HepG2 (cell line): ENCODE measurements at places on chromosomes 13 and 19. TPM values are rescaled to one million over a fixed set of nuclear protein-coding genes. Genes with fewer than 3 reads are reported as not detected.

DNA sequence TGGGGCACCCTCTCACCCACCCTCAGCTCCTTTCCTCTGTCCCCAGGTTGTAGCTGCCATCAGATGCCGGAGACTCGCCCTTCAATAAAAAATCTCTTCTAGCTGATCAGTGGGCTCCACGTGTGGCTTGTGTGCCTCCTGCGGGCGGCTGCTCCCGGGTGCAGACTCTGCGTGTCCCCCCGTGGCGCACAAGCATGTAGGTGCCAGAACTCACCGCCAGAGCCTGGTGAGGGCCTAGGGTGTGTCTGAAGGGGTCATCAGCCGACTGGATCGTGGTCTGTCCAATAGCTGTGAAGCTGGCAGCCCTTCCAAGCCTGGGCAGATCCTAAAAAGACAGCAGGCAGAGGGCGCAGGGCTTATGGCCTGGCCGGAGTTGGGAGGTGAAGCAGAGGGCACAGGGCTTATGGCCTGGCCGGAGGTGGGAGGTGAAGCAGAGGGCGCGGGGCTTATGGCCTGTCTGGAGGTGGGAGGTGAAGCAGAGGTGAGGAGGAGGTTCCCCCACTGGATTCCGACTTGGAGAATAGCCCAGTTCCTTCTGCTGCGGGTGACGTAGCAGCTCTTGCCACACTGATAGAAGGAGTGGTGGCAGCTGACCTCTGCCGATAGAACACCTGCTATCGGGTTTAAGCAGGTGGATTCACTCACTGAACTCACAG lies 11.7 kb downstream of the NOP53 start:
- DNase-seq, result no peak

Gene CD37
- polyA plus RNA-seq, result not detected in 2 replicates

- no peak for DNase-seq
Observed at GRCh38 chr19:35781650-35782049, 6.3 kb downstream of the ARHGAP33 start.

Gene ZNF581
- 49.5 and 52.6 TPM in 2 replicates for polyA plus RNA-seq

- DNase-seq, result no peak
Observed at GRCh38 chr13:28493740-28494503, 1.0 kb downstream of the FLT1 start.

DNA sequence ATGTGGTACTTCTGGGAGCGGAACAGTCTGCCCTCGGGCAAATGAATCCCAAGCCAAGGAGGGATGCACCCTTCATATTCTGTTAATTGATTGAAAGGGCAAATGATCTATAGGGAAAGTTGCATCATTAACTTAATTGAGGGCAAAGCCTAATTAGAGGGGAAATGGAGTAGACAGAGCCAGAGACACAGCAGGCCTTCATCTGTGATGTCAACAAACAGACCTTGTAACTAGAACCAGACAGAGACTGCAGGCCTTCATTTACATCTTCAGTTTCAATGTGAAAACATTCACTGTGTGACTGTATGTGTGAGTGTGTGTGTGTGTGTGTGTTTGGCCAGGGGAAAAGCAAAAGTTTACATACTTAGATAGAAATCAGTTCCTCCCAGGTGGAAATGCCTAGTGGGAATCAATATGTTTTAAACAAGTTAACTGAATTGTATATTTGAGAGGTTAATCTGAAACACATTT lies 126.4 kb downstream of the SPRY2 start:
- DNase-seq, result no peak

DNA sequence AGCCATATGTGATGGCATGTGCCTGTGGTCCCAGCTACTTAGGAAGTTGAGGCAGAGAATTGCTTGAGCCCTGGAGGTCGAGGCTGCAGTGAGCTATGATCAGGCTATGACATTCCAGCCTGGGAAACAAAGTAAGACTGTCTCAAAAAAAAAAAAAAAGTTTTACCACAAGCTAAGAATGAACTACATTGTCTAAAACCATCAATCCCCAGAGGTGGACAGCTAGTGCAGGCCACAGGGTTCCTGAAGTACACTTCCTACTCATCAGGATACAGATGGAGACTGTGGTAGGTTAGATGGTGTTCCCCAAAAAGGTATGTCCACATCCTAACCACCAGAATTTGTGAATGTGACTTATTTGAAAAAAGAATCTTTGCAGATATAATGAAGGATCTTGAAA lies 63.5 kb upstream of the DOCK9 start:
- DNase-seq, result no peak

DNA sequence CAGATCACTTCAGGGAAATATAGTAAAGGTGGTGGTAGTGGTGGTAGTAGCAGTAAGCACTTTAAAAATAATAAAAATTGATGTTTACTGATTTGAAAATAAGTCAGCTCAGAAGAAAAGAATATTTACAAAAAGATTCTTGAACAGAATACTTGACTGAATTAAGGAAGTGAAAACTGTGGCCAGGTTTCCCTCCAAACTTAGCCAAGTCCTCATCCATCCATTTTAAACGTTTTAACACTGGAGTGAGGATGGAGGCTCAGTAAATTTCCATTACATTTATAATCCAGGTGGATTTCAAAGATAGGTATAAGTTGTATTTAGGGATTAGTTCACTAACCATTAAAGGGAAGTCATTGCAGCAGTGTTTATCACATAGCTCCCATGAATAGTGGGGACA lies 221.5 kb downstream of the RGCC start:
- DNase-seq, result no peak

GRCh38 chr13:40189898-40190630 lies 476.4 kb downstream of the FOXO1 start:
- DNase-seq, result no peak

Gene ZNF570
- 1.0 and 1.4 TPM in 2 replicates for polyA plus RNA-seq

GRCh38 chr13:45191874-45192273 lies 9.0 kb downstream of the KCTD4 start:
- no peak for DNase-seq

DNA sequence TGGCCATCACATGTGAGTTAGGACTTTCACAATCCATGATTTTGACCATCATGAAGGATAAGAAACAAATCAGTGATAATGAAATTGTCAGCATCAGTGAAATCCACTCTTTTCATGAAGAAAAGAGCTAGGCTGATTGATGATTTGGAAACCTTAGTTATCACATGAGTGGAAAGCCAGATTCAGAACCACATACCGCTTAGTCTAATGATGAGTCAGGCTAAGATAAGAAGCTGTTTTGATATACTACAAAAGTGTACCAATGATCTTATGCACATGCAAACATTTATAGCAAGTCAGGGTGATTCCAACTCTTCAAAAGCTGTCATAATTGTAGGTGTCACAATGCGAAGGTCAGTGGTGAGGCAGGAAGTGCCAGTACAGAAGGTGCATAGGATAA lies 519.3 kb downstream of the GPC6 start:
- DNase-seq, result peak; percentile 13

DNA sequence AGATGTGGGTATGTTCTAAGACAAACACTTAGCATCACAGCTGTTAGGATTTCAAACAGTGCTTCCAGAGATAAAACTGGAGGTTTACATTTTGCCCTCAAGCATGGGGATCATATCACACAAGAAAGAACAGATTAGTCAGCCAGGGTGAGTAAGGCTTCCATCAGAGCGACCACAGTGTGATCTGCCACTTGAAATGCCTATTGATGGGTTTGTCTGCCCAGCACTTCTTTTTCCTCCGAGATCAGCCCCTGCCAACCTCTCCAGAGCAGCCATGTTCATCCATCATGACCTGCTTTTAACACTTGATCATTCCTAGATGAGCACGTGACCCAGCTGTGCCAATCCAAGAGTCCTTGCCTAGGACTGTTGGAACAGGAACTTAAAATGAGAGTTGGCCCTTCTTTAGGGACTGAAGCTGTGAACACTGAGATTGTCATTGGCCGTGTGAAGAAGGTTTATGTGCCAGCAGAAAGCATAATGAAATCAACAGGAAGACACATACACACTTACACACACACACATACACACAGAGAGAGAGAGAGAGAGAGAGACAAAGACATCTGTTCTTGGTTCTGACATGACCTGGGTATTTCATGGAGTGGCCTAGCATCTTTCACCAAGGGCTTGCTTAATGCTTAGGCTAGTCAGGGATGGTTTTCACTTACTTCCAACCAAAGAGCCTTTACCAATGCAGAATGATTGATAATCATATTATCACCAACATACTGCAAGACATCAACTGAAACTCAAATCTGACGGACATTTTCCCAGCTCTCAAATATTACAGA lies 5.2 kb upstream of the CEBPG start:
- no peak for DNase-seq

Gene ATP13A1
- 41.0 and 41.7 TPM in 2 replicates for polyA plus RNA-seq

DNA sequence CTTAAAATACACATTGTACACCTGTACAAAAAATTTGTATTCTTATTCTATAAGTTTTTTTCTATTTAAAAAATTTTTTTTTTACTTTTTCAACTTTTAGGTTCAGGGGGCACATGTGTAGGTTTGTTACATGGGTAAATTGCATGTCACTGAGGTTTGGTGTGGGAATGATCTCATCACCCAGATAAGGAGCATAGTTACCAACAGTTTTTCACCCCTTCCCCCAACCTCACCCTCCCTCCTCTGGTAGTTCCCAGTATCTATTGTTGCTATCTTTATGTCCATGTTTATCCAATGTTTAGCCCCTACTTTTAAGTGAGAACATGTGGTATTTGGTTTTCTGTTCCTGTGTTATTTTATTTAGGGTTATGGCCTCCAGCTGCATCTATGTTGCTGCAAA lies 89.9 kb downstream of the CDK8 start:
- no peak for DNase-seq

DNA sequence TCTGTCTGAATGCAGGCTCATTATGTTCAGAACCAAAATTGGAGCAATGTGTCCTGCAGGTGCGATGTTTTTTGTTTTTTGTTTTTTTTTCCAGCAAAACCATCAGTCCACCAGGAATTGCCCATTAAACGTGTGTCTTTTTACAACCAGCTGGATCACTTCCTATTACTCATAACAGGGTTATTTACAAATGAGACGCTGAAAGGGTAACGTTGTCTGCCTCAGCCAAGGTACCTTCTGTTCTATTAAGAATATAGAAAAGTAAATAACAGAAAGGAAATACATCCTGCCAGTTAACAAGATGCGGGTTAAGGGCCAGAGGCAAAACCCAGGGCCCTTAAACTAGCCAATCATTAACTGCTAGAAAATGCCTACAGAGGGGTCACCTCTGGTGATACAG lies 590.4 kb downstream of the TBC1D4 start:
- DNase-seq, result no peak

DNA sequence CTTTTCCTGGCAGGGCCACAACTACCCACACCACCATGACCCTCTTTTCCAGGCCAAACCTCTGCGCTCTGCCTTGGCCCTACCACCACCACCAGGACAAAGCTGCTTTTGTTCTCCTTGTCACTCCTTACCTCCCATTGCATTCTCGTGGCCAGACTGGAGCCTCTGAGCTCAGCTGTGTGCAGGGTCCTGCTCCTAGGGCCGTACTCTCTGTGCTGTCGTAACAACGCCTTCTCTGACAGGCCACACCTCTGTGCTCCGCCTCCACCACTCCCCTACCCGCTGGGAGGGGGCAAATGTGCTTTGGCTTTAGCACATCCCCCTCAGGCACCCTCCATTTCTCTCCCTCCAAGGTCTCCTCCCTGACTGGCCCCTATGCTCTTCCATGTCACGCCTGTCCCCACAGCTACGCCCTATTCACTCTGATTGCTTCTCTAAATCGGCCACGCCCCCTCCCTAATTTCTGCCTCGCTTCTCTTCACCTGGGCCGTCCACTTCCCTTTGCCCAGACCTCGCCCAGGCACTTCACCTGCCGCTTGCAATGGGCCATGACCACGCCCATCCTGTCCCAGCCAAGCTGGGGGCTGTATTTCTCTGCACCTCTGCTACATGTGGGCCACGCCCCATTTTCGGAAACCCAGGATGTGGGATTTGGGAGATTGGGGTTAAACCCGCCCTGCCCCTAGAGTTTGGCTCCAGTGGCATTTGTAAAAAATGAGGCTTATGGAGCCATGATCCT lies 472.3 kb downstream of the KLF12 start:
- DNase-seq, result peak; percentile 25

Gene ETV2
- 0.07 and 0.18 TPM in 2 replicates for polyA plus RNA-seq

Gene IFNL1
- not detected in 2 replicates for polyA plus RNA-seq
